ENCODE measurements at places on chromosomes 7 and 10. TPM values are rescaled to one million over a fixed set of nuclear protein-coding genes. Genes with fewer than 3 reads are reported as not detected.

The ASB10 gene
- total RNA-seq, result not detected

The CALCR gene
- total RNA-seq, result not detected

The GRM8 gene
- 1.8 TPM for total RNA-seq

The GPR15LG gene
- not detected for total RNA-seq

The CCT6A gene
- 87.9 TPM for total RNA-seq

The CALML5 gene
- total RNA-seq, result not detected

The PPP1R9A gene
- total RNA-seq, result 30.3 TPM

The DPY19L1 gene
- 24.9 TPM for total RNA-seq

- no peaks in the 10 kb centered on the region for H3K27me3 ChIP-seq
- H3K4me3 ChIP-seq, result no peak overlapping the region
- DNase-seq, result no peak
- H3K36me3 ChIP-seq, result no peaks in the 10 kb centered on the region
These were observed 69.8 kb downstream of the LSMEM1 start for GRCh38 chr7:112550468-112551060.

DNA sequence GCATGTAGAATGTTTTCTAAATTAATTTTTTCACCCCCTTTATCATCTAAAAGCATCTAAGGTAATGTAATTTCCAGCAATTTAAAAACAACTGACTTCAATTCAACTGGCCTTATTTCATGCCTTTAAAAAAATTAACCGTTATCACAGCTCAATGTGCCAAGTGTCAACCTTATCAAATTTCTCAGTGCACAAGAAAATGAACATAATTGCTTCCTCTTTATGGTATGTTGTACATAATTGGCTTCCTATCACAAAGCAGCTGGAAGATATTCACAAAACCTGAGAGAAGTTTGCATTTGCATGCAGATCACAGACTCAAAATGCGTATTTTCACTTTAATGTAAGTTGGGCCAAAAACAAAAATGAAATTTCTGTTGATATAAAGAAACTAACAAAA is 966.4 kb downstream of the GRM8 start:
- no peak overlapping the region for H3K4me3 ChIP-seq
- H3K36me3 ChIP-seq, result no peaks in the 10 kb centered on the region
- no peaks in the 10 kb centered on the region for H3K4me1 ChIP-seq
- no peaks in the 10 kb centered on the region for H3K27me3 ChIP-seq
- H3K27ac ChIP-seq, result no peak overlapping the region
- no peak for DNase-seq

DNA sequence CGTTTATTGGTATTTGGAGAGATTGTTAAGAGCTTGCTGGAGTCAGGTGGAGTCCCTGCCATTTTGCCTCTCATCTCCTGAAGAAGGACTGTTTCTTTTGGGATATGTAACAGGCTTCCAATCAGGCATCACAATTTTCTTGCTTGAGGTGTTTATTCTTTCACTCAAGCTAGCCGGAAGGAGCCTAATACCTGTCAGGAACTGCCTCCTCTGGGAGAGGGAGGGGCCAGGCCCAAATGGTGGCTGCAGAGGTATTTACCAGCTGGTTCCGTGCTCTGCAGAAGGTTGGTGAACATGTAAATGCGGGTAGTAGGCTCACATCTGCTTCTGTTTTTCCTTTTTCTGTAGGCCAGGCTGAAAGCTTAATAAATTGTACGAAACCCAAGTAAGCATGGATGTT is 114.0 kb downstream of the TCF7L2 start:
- H3K27ac ChIP-seq, result no peak overlapping the region
- H3K4me3 ChIP-seq, result no peak overlapping the region
- no peaks in the 10 kb centered on the region for H3K27me3 ChIP-seq
- no peak for DNase-seq

DNA sequence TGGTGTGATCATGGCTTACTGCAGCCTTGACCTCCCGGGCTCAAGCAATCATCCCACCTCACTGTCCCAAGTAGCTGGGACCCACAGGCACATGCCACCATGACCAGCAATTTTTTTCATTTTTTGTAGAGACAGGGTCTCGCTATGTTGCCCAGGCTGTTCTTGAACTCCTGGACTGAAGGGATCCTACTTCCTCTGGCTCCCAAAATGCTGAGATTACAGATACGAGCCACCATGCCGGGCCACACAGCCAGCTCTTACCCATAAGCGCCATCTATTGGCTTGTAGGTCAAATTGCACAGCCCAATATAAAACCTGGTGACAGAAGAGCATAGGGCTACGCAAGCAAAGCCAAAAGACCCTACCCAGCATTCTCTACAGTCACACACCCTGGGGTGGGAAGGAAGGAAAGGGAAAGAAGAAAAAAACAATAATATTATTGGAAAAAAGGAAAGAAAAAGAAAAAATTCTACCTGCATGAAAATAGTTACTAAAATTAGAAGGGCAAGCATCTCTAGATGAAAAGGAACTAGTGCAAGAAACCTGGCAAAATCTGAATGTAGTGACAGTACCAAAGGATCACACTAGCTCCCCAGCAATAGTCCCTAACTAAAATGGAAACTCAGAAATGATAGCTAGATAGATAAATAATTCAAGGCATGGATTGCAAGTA is 29.4 kb upstream of the AMPH start:
- peak; percentile 60 for DNase-seq
- H3K4me1 ChIP-seq, result no peaks in the 10 kb centered on the region
- no peak overlapping the region for H3K27ac ChIP-seq

- H3K27me3 ChIP-seq, result no peaks in the 10 kb centered on the region
- H3K27ac ChIP-seq, result no peak overlapping the region
- peaks cover 4% of the 10 kb centered on the region for H3K4me1 ChIP-seq
- H3K36me3 ChIP-seq, result no peaks in the 10 kb centered on the region
- no peak overlapping the region for H3K4me3 ChIP-seq
These were observed 160.3 kb downstream of the SNX10 start for GRCh38 chr7:26451997-26452396.

GRCh38 chr7:151895008-151895630 is 18.2 kb upstream of the PRKAG2 start:
- H3K27ac ChIP-seq, result no peak overlapping the region
- no peaks in the 10 kb centered on the region for H3K36me3 ChIP-seq
- no peak overlapping the region for H3K4me3 ChIP-seq

GRCh38 chr10:23543691-23544380 is 105.0 kb downstream of the OTUD1 start:
- no peak overlapping the region for H3K27ac ChIP-seq
- no peaks in the 10 kb centered on the region for H3K27me3 ChIP-seq
- H3K4me1 ChIP-seq, result no peaks in the 10 kb centered on the region
- no peak for DNase-seq

DNA sequence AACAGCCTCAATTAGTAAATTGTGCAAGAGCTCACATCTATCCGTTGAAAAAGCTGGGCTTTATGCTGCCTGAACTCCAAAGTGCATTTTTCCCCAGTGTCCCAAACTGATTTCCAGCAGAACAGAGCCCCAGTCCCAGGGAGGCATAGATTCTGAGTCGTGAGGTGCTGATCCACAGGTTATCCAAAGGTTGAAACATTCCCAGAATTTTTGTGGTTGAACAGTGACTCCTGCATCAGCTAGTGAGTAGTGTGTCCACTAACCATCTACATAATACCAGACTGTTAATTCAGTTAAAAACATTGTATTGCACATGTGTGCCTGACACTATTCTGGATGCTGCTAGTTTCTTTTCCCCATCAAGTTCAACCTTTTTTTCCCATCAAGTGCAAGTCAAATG is 761.5 kb downstream of the GATA3 start:
- H3K36me3 ChIP-seq, result no peaks in the 10 kb centered on the region
- no peaks in the 10 kb centered on the region for H3K27me3 ChIP-seq
- no peak overlapping the region for H3K27ac ChIP-seq
- no peak overlapping the region for H3K4me3 ChIP-seq

DNA sequence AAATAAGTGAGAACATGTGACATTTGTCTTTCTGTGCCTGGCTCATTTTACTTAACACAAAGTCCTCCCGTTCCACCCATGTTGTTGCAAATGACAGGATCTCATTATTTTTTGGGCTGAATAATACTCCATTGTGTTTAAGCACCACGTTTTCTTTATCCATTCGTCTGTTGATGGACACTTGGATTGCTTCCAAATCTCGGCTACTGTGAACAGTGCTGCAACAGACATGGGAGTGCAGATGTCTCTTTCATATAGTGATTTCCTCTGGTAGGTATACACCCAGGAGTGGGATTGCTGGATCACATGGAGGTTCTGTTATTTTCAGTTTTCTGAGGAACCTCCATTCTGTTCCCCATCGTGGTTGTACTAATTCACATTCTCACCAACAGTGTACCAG is 264.4 kb upstream of the GALNT17 start:
- no peak for DNase-seq
- H3K27ac ChIP-seq, result no peak overlapping the region
- H3K4me1 ChIP-seq, result no peaks in the 10 kb centered on the region
- H3K27me3 ChIP-seq, result no peaks in the 10 kb centered on the region
- no peaks in the 10 kb centered on the region for H3K36me3 ChIP-seq

DNA sequence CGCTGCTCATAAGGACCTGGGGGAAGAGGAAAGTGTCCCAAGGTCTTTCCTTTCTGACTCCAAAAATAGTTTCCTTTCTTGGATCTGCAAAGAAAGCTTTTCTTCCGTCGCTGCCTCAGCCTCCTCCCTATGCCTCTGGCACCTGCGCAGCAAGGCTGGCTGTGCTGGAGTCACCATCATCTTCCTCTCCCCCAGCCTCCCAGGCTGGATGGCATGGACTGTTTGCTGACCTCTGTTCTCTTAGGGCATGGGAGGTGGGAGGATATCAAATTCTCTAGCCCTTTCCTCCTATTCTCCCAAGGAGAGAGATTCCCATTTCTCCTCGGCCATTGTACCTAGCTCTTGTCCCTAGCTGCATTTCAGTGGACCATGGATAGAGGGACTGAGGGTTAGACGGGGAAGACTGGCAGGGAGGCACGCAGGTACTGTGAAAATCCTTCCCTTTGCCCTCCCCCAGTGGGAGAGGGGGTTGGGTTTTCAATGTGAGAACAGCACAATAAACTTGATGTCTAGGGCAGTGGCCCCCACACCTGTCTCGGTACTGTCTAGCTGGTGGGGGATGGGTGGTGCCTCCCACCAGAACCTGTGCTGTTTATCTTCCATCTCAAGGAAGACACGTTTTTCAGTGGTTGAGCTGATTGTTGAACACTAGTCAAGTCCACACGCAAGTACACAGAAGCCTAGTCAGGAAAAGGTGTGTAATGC is 2.6 kb downstream of the PPP1R35 start:
- H3K36me3 ChIP-seq, result peaks cover 5% of the 10 kb centered on the region
- H3K27ac ChIP-seq, result no peak overlapping the region
- no peaks in the 10 kb centered on the region for H3K27me3 ChIP-seq
- DNase-seq, result no peak
- H3K4me3 ChIP-seq, result no peak overlapping the region

- H3K27ac ChIP-seq, result peak overlapping the region; percentile 61
- peak; percentile 42 for DNase-seq
- H3K4me1 ChIP-seq, result peaks cover 7% of the 10 kb centered on the region
- H3K36me3 ChIP-seq, result no peaks in the 10 kb centered on the region
- H3K4me3 ChIP-seq, result no peak overlapping the region
- H3K27me3 ChIP-seq, result no peaks in the 10 kb centered on the region
These were observed 15.3 kb upstream of the RSU1 start for GRCh38 chr10:16832351-16833080.

DNA sequence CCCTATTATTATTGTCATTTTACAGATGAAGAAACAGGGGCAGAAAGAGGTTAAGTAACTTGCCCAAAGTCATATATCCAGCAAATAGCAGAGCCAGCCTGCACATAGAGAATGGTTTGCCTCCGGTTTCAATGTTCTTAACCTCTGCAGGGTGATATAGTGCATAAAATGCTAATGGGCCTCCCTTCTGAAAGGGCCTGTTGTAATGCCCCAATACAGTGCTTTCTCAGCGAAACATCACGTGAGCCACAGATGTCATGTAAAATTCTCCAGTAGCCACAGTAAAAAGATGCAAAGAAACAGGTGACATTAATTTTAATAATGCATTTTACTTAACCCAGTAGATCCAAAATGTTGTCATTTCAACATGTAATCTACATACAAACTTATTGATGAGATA is 38.1 kb downstream of the LRGUK start:
- H3K27ac ChIP-seq, result no peak overlapping the region
- H3K36me3 ChIP-seq, result no peaks in the 10 kb centered on the region
- H3K4me3 ChIP-seq, result no peak overlapping the region

DNA sequence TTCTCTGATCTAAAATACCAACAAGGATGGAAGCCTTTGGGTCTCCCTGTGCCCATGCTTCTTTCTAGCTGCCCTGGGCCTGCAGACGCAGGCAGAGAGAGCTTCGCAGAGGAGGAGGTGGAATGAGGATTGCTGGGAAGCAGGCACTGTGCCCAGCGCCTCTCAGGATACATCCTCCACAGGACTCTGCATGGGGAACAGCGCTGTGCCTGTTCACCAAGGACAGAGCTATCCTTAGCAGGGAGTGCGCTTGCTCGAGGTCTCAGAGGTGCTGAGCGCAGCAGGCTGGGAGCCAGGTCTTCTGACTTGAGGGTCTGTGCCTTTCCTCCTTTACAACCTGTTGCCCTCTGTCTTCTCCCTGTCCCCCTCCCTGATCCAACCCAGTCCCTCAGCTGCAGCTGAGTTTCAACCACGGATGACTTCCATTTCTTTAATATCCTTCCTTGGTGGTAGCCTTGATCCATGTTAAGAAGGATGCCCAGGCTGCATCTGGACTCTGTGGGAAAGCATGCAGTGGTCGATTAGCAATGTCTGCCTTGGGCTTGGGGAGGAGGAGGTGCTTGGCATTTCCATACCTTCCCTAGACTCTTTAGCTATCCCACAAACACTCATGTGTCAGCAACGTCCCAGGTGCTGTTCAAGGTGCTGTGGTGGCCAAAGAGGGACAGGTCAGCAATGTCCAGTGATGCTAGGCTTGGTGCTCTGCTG is 219.6 kb upstream of the GPR26 start:
- no peaks in the 10 kb centered on the region for H3K27me3 ChIP-seq
- no peak for DNase-seq
- H3K4me3 ChIP-seq, result no peak overlapping the region
- no peaks in the 10 kb centered on the region for H3K4me1 ChIP-seq

GRCh38 chr10:75050149-75050919 is 61.1 kb upstream of the SAMD8 start:
- H3K27me3 ChIP-seq, result no peaks in the 10 kb centered on the region
- peaks cover 8% of the 10 kb centered on the region for H3K4me1 ChIP-seq
- DNase-seq, result peak; percentile 17
- no peak overlapping the region for H3K27ac ChIP-seq
- no peaks in the 10 kb centered on the region for H3K36me3 ChIP-seq

GRCh38 chr7:12747687-12748306 is 60.4 kb downstream of the ARL4A start:
- no peaks in the 10 kb centered on the region for H3K27me3 ChIP-seq
- no peak overlapping the region for H3K27ac ChIP-seq
- no peaks in the 10 kb centered on the region for H3K4me1 ChIP-seq
- H3K36me3 ChIP-seq, result no peaks in the 10 kb centered on the region
- H3K4me3 ChIP-seq, result no peak overlapping the region
- DNase-seq, result no peak

DNA sequence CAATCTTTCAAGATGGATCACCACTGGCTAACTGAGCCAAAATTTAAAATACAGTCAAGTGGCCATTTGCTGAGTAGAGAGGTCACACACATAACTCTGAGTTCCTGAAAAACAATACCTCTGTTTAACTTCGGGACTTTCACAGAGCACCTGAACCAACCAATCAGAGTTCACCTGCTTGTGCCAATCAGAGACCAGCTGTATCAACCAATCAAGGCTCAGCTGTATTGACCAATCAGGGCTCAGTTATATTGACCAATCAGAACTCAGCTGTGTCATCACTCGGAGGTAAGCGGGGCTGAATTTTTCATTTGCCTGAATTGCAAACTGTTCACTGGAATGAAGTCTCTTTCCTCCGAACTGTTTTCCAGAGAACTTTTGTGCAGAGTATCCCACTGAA is 10.0 kb upstream of the CPXM2 start:
- no peak overlapping the region for H3K27ac ChIP-seq
- H3K4me3 ChIP-seq, result no peak overlapping the region
- H3K36me3 ChIP-seq, result no peaks in the 10 kb centered on the region
- H3K27me3 ChIP-seq, result no peaks in the 10 kb centered on the region
- no peak for DNase-seq
